Kasumi-1 (cell line): ENCODE measurements at places on chromosomes 2 and 18.
A peak's percentile ranks its signal among the peaks of the same experiment; 100 is the strongest.

DNA sequence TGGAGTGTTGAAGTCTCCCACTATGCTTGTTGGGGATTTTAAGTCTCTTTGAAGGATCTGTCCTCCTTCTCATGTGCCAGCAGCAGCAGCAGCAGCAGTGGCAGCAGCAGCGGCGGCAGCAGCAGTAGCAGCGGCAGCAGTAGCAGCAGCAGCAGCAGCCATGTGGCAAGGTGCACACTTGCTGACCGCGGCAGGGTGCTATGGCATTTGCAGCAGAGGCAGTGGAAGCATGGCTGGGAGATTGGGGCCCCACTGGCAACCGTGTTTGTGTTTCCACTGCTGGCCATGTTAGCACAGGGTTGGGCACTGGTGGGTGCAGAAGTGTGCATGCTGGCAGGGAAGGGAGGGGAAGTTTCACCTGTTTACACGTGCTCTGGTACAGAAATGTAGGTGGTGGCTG lies 280.1 kb downstream of the NUP35 start:
- no peak for DNase-seq

DNA sequence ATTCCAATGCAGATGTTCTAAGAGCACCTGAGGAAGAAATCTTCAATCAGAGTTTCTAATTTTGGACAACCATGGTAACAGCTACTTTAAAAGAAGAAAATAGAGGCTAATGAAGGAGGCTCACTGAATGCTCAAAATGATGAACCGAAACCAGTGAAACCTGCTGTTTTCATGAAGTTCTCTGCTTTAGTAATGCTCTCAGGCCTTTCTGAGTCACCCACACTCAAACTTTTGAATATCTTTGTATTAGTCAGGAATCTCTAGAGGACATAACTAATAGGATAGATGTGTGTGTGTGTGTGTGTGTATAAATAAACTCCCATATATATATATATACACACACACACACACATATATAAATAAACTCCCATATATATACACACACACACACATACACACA lies 76.9 kb upstream of the RIT2 start:
- no peak for DNase-seq

- DNase-seq, result no peak
Measured at GRCh38 chr2:240229005-240229404, 88.5 kb upstream of the OTOS start.

DNA sequence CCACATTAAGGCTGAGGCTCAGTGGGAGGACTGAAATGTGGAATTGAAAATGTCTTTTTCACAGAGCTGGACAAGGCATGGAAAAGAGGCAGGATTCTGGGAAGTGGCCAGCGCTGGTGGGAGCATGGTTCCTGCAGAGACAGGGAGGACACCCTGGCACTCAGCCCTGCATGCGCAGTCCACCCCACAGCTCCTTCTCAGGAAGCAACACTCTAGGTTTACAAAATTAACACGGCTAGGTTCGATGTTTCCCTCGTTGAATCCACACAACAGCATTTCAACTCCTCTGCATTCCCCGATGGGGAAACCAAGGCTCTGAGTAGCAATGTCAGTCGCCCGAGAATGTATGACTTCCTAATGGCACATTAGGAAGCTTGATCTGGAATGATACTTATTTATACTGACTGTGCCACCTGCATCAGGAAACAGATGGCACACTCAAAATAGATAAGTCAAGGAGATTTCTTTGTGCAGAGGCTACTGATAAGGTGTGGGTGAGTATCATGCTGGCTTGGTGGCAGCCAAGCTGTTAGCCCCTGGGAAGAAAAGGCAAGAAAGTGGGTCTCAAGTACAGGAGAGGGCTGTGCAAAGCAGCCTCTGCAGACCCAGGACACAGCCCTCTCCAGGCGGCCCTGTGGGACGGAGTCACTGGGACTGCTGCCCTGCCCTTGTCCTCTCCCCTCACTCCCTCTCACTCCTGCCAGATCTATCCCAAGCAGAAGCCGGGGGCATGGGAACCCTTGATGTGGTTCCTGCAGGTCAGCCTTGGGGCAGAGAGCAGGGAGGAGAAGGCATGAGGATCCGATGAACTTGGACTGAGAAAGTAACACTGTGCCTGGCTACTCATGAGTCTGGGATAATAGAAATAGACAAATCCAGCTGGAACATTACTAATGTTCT lies 158.4 kb upstream of the FHL2 start:
- DNase-seq, result no peak

DNA sequence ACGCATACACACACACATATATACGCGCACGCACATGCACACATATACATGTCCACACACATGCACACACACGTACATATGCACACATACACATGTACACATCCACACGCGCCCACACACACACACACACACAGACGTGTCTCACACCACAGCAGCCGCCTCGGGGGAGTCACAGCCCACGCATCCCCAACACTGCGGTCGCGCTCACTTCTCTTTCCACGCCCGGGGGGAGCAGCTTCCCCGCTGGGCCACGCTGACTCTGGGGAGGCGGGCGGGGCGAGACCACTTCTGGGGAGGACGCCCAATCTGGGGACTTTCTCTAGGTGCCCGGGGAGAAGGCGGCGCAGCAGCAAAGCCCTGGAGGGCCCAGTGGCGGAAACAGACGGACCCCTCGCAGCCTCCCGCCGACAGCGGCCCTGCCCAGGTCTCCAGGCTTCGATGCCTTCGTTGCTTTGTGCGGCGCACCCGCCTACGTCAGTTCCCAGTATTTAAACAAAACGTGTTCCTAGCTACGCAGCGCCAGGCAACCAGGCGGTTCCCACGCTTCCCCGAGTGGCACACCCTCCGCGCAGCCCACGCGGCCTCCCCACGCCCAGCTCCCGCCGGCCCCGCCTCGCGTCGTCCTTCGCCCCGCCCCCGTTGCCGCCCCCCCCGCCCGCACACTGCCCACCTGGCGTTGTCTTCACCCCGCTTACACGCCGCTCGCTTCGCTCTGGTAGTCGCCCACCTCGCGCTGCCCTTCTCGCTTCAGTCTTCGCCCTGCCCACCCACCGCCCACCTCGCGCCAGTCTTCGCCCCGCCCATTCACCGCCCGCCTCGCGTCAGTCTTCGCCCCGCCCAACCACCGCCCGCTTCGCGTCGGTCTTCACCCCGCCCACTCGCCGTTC lies 810 bp upstream of the RBFA start:
- DNase-seq, result no peak

GRCh38 chr2:64179582-64180321 lies 35.5 kb upstream of the PELI1 start:
- no peak for DNase-seq

- DNase-seq, result no peak
Measured at GRCh38 chr2:120601566-120601965, 134.1 kb upstream of the GLI2 start.

DNA sequence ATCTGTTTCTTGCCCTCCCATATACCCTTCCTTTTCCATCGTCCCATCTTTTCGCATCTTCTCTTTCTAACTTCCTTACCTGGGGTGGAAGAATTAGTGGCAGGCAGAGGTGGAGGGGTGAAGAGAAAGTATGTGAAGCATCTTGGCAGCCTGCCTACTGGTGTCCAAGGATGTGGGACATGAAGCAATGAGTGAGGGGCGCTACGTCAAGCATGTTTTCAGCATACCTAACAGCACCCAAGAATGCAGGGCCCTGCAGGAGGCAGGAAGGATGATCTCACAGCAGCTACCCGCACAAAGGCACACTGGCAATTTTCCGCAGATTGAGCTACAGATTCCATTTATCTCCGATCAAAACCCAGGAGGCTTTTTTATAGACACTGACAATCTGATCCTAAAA lies 42.2 kb downstream of the METTL4 start:
- no peak for DNase-seq

- peak; percentile 89 for DNase-seq
Measured at GRCh38 chr2:188524519-188525113, 232.9 kb downstream of the GULP1 start.

- peak; percentile 34 for DNase-seq
Measured at GRCh38 chr2:159035790-159036411, 67.5 kb downstream of the TANC1 start.

GRCh38 chr2:62958206-62958605 lies 92.4 kb upstream of the OTX1 start:
- DNase-seq, result no peak

DNA sequence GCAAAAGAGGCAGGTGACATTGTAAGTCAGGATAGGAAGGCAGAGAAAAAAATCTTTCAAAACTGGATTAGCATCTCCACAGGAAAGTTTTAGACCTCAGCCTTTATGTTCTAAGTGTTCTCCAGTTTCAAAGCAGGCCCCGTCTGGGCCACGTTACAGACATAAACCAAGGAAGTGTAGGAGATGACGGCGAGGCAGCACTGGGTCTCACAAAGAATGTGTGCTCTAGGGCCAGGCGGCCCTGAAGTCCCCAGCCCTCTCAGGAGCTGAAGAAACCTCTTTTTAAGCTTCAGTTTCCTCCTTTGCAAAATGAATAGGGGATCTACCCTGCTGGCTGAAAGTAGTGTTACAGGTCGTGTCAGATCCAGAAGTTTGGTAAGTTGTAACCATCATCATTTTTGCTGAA lies 81.7 kb downstream of the SPRED2 start:
- DNase-seq, result peak; percentile 57

GRCh38 chr2:8606226-8606625 lies 75.6 kb upstream of the ID2 start:
- DNase-seq, result no peak

DNA sequence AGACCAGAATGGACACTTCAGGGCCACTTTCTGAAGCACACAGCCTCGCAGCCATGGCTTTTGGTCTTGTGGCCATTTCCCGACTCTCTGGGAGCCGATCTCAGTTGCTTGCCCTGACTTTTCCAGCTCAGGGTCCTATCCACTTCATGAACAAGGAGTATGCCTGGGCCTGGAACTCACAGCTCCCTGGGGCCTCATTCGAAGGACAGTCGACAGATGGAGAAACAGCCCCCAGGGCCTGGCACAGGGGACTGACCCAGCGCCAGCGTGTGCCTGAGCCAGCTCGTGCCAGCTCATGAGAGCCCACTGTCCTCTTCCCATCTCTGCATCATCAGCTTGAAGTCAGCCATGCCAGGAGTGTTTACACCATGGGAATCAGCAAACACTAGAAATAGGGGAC lies 134.6 kb upstream of the GPC1 start:
- no peak for DNase-seq

GRCh38 chr2:95068256-95068655 lies 42.7 kb downstream of the MAL start:
- DNase-seq, result no peak
